ENCODE measurements at places on chromosomes 1 and 21.

DNA sequence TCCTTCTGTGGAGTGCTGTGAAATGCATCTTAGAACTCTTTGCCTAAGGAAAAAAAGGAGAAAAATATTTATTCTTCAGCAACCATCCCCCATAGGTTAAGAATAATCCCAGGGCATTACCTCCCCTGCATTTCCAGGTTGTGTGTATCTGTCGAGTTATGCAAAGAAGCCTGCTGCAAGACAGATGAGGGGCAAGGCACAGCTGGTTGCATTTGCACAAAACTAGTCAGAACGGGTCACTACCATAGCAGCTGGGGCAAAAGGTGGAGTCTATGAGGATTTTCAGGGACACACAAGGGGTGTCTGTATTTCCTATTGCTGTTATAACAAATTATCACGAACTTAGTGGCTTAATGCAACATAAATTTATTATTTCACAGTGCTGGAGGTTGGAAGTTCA lies 443.4 kb upstream of the C1orf87 start:
- no peak for DNase-seq

- DNase-seq, result no peak
These were observed 365.9 kb downstream of the TGFB2 start for GRCh38 chr1:218711001-218711400.

DNA sequence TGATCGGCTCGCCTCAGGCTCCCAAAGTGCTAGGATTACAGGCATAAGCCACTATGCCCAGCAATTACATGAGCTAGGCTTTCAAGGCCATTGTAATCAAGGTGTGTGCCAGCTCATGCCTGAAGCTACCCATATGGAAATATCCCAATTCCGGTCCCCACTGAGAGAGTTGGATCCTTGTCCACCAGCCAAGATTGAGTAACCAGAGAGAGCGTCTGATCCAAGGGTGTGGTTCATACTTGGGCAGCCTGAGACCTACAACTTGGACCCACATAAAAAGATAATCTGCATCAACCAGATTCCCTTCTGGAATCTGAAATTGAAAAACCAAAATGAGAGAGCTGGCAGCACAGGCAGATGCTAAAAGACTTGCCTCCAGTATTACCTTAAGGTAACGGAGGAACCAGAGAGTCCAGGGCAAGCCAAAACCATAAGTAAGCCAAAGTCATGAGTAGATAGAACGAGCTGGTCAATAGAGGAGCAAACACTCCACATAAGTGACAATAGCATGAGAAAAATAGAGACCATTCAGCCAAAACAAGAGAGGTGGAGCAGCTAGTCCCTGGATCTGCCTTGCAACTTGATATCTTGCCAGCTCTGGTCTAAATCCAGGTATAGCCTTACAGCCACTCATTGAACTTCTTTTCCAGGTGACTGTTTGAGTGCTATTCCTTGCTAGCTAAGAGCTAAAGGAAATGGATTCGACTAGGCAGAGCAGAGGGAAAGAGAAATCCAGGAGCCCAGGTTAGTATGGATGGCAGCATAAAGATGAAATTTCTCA lies 63.8 kb upstream of the ATP1A1 start:
- DNase-seq, result no peak

- DNase-seq, result peak; percentile 12
These were observed 166.0 kb downstream of the COL11A1 start for GRCh38 chr1:102942324-102942723.

DNA sequence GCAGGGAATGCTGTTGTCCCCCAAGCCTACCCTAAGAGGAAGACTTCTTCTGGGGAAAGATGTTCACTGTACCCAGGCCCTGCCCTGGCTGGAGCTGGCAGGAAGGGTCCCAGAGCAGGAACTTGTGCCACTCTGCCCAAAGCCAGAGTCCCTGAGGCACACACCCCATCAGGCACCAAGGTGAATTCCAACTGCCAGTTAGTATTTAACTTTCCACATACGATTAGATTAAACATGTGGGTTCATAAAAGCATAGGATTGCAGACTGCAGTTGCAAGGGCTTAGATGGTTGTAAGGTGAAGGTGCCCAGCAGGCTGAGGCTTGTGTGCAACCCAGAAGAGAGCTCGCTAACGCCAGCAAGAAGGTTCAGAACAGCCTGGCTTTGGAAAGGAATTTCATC lies at the start of gene KCNE2:
Gene KCNE2 (plus strand): TSS at position 274 of the 400 bp plus-strand sequence. CDS start 6,473 bp downstream, outside the sequence.
- no peak for DNase-seq

GRCh38 chr1:155322571-155322952 lies 1.9 kb downstream of the RUSC1 start:
- peak; percentile 26 for DNase-seq

DNA sequence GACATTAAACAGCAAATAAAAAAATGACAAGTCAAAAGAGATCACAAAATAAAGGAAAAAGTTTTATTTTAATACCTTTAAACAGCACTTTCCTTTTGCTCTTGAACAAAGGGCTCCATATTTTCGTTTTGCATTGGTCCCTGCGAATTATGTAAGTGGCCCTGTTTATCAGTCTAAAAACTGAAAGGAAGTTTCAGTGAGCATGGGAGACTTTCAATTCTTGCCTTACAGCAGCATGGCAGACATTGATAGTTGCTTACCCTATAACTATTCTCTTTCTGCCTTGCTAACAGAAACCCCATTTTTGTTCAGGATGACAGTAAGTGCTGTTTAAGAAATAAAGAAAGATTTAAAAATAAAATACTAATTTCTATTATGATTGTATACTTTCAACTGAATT lies 5.2 kb upstream of the SH3GLB1 start:
- no peak for DNase-seq

DNA sequence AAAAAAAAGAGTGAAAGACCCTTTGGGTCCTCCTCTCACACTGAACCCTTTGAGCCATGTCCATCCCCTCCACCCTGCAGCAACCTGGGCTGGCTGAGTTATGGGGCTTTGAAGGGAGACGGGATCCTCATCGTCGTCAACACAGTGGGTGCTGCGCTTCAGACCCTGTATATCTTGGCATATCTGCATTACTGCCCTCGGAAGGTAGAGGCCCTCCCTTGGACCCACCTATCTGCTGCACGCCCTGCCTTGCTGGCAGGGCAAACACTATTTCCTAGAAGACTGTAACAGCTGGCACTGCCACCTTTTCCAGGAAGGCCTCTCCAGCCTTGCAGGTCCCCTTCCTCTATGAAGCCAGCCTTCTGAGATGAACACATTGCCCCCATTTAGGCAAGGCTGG lies 1.1 kb downstream of the SLC50A1 start:
- DNase-seq, result no peak

- no peak for DNase-seq
These were observed 3.9 kb downstream of the PSMB2 start for GRCh38 chr1:35637401-35637809.

- no peak for DNase-seq
These were observed 71.6 kb upstream of the TRAPPC10 start for GRCh38 chr21:43940329-43941050.

DNA sequence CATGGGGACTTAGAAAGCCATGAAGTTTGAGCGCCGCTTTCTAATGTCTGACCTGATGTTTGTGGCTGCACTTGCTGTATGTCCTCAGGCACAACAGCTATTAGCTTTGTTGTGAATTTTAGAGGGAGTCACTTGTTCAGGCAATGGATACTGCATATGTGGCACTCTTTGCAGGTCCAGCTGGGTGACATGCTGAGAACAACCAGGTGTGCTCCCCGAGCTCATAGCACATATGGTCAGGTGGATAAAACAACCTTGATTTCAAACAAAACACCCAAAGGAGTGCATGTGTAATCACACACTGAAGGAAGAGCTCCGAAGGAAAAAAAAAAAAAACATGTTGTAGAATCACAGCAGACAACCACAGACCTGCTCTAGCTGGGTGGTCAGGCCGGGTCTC lies 178.6 kb downstream of the BACH1 start:
- no peak for DNase-seq

GRCh38 chr1:30149226-30149625 lies 574.2 kb downstream of the MATN1 start:
- no peak for DNase-seq

DNA sequence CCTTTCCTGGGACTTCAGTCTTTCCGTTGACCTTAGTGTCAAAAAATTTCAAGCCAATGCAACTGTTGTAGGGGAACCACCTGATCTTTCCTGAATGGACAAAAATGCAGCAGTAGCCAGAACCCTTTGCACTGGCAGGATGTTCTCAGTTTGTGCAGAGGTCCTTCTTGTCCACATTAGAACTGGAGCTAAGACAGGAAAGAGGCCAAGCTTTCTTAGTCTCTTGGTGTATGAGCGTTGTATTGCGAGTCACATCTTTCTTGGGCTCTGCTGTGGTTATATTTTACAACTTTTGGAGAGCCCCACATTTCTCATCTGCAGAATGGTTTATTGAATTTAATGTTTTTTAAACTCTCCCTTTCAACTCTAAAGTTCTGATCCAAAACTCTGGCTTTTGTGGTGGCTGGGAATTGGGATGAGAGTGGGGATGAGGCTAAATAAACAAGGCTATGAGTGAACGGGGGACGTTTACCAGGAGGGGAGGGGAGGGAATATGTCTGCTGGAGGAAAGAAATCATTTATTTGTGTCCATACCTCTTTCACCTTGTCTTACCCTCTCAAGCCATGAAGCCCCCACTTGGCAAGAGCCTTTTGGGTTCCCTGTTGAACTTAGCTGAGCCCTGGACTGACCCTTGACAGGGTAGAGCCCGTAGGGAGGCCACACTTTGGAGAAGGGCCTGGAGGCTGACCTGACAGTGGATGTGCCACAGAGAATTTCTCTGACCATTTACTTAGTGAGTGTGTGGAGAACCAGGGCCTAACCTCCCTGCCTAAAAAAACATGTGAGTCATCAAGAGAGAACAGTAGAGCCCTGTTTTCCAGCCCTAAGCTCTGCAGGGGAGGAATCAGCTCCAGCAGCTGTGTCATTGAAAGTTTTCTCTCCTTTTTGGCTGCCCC lies 586 bp downstream of the CHI3L2 start:
- peak; percentile 81 for DNase-seq

DNA sequence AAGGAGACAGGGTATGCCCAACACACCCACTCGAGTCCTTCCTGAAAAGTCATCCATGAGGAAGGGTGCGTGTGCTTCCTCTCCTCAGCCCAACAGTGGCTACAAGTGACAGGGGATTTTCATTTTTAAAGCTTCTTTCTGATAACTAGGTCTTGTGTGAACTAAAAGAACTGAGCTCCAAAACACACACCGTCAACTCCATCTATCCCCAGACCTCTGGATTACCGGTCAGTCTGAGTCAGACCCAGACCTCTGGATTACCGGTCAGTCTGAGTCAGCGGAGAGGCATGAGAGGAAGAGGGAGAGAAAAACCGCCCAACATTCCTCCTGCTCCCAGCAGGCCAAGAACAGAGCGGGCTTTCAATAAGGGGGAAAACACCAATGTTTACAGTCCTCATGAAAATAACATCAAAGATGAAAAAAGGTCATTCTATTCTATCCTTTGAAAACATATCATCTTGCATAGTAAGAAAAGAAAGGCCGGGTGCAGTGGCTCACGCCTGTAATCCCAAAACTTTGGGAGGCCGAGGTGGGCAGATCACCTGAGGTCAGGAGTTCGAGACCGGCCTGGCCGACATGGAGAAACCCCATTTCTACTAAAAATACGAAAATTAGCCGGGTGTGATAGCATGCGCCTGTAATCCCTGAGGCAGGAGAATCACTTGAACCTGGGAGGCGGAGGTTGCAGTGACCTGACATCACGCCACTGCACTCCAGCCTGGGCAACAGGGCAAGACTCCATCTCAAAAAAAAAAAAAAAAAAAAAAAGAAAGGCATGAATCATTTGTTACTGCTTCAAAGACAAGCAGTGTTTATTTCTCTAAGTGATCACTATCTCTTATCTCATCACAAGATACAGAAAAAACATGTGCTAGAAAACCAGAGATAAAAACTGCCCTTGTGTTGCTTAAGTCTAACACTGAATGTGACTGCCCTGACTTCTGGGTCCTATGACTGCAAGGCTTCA lies 3.4 kb downstream of the PTTG1IP start:
- peak; percentile 96 for DNase-seq

- peak; percentile 77 for DNase-seq
These were observed 16.2 kb upstream of the TTLL10 start for GRCh38 chr1:1157426-1157913.

DNA sequence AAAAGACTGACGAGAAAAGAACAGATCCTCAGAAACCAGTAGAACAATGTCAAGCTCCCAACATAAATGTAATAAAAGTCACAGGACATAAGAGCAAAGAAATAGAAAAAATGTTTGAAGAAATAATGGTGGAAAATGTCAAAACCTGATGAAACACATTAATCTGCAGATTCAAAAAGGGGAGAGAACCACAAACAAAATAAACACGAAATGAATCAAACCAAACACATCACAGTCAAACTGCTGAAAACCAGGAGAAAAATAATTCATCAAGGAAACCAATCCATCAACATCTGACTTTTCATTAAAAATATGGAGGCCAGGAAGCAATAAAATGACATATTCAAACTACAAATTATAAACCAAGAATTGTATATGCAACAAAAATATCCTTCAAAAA lies 31.9 kb downstream of the TRIM33 start:
- no peak for DNase-seq

DNA sequence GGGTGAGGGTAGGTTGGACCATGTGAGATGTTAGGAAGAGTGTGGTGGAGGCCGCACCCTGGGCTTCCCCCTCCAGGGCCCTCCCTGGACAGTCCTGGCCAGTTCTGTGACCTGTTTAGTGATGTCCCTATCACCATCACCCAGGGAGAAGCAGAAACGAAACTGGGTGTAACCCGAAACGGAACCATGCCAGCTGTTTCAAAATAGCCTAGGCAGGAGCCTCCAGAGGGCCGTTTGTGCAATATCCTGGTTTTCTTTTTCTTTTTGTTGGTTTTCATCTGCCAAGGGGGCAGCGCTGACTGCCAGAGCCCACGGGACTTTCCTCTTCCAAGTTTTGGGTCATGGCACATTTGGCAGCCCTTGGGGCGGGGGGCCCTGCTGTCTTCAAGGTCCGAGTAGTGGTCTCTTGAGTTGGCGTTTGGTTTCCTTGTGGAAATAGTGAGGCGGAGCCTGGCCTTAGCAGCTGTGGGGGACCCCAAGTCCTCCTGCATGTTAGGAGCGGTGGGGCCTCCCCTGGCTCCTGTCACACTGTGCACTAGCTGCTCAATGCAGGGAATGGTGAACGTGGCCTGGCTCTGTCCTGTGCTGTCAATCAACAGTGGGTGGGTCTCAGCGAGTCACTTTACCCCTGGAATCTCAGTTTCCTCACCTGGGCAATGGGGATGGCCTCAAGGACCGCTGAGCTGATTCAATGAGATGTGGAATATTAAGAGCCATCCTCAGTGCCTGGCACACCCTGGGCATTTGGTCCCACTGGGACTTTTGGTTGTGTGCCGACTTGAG lies 90.7 kb downstream of the ARHGEF10L start:
- DNase-seq, result no peak

DNA sequence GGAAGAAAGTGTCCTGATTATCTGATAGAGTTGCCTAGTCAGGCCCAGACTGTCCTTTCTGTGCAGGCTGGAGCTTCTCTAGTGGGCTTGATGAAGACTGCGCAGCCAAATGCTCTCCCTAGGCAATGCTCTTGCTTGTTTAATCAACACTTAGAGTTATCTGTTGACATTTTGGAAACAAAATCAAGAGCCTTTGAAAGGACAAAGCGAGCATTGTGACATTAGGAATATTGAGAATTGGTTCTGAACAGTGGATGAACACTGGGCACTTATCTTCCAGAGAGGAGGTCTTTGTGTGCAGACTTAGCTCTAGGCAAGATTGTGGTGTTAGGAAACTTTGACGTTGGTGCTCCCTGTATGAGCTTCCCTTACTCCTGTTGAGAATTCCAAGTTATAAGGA lies 94.5 kb downstream of the DNTTIP2 start:
- no peak for DNase-seq

- peak; percentile 41 for DNase-seq
These were observed 142.5 kb downstream of the RERE start for GRCh38 chr1:8674912-8675311.

GRCh38 chr1:38424677-38425076 lies 378.1 kb upstream of the POU3F1 start:
- DNase-seq, result no peak
